ENCODE measurements at places on chromosomes 1 and 21.

DNA sequence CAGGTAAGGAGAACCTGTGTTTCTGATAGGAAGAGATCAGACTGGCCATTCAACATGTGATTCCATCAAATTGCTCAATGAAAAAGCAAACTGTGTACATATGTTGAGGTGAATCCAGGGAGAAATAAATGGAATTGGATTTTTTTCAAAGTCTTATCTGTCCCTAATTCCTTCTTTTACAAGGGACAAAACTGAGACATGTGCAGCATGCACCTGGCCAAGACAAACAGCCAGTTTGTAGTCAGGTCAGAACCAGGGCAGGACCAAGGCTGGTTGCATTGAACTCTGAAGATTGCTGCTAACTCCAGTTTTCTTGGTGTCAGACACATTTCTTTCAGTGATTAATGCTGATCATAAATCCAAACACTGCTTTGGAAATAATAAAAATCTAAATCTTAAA, 69.6 kb upstream of the CCDC190 start:
- no peak for DNase-seq

DNA sequence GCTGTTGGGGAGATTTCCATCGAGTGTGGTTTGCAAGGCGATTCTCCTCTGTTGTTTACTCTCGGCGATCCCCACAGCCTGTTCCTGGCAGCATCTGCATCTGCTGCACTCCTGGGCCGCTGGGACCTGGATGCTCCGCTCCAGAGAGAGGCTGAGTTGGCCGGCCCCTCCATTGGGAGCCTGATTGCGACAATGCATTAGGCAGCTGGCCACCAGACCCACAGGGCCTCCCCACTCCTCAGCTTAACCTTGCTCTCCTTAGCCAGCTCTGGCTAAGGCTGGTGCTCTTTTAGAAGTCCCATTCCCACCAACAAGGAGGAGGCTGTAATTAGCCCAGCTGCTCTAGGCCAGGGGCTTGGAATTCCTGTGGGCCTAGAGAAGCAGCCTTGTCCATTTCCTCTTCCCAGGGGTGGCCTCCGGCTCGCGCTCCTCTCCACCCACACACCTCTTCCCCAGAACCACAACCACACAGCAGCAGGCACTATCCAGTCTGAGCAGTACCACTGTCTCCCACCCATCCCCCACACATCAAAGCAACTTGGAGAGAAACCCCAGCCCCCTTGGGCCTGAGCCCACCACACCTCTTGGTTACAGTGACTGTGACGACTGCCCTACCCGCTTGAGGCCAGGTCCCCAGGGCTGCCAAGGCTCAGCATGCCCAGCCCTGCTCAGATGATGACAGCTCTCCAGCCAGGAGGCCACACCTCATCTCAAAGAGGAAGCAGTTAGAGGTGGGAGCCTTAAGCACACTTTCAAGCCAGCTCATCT, 193.8 kb upstream of the EDN2 start:
- no peak for DNase-seq

DNA sequence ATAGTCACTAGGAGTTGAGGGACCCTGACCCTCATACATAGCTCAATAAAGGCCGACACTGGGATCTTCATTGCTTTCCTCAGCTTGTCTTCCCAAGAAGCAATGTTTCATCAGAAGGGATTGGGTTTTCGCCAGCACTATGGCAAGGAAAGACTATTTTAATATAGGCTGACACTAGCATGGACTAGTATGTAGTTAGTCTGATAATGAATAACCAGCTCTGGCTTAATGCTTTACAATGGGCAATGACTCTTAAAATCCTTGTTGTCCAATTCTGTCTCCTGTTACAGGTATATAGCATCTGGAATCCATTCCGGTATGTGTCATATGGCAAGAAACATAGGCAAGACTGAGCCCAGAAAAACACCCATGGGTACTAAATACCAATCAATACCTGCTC, 15.3 kb upstream of the SYT2 start:
- DNase-seq: no peak

GRCh38 chr1:89114662-89115061, 11.3 kb downstream of the GBP2 start:
- no peak for DNase-seq

DNA sequence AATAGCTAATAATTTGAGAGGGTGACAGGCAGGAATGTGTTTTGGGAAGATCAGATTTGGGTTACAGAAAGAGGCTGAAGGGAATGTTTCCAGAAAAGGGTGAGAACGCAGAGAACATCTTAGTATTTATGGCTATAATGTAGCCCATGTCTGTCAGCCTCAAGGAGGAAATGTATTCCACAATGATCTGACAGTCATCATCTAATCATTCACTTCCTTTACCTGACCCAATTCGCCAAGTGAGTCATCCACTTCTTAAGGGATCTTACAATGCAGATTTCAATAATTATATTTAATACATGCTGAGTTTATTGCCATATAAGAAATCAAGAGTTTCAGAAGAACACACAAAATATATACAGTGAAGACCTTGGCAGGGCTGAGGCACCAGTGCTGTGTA, 10.8 kb downstream of the TRIM45 start:
- no peak for DNase-seq

GRCh38 chr1:152972196-152972886, 1.9 kb downstream of the SPRR4 start:
- DNase-seq: no peak

GRCh38 chr21:41636636-41637630, 129.0 kb upstream of the TMPRSS2 start:
- no peak for DNase-seq

GRCh38 chr1:22176258-22176657, 33.4 kb upstream of the WNT4 start:
- DNase-seq: peak; percentile 83

GRCh38 chr1:154837034-154837671, 32.9 kb downstream of the KCNN3 start:
- DNase-seq: no peak

- no peak for DNase-seq
Measured at GRCh38 chr1:202871367-202871766, 17.6 kb downstream of the RABIF start.

GRCh38 chr1:30895382-30895943, 13.1 kb downstream of the SDC3 start:
- DNase-seq: no peak

DNA sequence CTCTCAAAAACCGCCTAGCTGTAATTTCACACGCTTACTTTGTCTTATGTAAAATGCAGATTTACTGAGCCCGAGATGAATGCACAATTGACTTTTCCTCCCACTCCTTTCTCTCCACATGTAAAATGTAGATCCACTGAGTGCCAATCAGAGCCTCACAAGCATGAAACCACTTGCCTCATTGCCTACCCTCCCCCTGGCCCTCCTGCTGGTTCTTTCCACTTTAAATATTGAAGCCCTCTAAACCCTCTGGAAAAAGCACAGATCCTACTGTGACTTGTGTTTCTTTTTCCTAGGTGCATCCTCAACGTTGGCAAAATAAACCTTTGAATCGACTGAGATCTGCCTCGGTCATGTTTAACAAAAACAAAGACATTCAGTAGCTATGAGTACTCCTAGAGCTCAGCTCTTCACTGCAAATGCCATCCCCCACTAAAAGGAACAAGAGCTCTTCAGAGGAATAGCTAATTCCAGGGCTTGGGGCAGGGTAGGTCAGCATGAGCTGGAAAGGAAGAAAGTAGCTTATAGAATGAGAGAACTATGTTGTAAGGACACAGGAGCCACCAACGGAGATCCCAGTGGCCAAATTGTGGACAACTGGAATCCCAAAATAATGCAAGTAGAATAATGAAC, 365.5 kb upstream of the RUNX1 start:
- no peak for DNase-seq

- no peak for DNase-seq
Measured at GRCh38 chr1:20733360-20733975, 965 bp upstream of the SH2D5 start.

- DNase-seq: no peak
Measured at GRCh38 chr21:40433538-40433937, 413.4 kb downstream of the DSCAM start.

DNA sequence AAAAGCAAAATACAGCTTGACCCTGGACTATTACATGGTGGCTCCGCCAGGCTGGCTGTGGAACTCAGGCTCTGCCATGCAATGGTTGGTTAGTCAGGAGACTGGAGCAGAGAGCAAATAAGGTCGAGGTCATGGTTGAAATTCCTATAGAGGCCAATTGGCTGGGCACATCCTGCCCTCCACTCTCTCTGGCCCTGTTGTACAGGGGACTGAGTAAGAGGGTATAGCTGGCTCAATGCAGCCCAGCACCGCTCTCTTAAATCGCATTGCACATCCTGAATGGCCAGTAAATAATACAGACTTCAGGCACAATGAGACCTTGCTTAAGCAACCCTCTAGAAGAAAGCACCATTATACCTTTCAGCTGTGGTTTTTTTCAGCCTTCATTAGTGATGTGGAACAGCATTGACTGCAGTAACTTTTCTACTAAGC, 59.3 kb upstream of the PPP2R5A start:
- DNase-seq: no peak

GRCh38 chr1:234168061-234168724, 205.1 kb upstream of the COA6 start:
- no peak for DNase-seq

GRCh38 chr1:42035205-42035829, 116.6 kb upstream of the HIVEP3 start:
- peak; percentile 90 for DNase-seq

All from GM13977 (cell line).